ENCODE measurements at places on chromosomes 16 and 17.
A peak's percentile ranks its signal among the peaks of the same experiment; 100 is the strongest.

- DNase-seq: peak; percentile 98
Observed at GRCh38 chr16:77289331-77289809, 90.2 kb downstream of the SYCE1L start.

DNA sequence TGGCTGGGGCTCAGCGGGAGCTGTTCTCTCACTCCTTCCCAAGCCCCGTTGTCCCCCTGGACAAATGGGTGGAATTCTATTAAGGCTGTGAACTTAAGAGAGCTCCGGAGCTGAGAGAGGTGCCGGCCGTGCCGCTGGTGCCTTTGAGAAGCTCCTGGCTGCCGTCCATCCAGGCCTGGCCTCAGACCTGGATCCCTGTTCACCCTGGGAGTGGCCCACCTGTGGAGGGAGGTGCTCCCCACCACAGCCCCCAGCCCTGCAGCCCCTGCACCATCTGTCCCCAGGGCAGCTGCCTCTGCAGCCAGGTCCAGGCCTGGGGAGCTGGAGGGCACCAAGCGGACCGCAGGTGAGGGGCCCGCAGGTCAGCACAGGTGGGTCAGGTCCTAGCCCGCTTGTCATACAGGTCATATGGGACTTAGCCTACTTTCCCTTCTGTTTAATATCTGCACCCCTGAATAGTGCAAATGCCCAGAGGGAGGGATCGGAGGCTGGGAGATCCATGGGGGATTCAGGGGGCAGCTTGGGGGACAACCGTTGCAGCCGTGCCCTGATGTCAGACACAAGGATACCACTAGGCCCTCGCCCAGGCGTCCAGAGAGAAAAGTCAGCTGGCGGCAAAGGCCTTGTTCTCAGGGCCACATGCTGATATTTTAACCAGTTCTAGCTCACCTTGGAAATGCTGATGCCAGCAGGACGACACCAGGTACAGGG is 15.2 kb upstream of the METRNL start:
- DNase-seq: no peak

GRCh38 chr16:588639-588888 is 1.3 kb upstream of the RAB40C start:
- DNase-seq: peak; percentile 71

DNA sequence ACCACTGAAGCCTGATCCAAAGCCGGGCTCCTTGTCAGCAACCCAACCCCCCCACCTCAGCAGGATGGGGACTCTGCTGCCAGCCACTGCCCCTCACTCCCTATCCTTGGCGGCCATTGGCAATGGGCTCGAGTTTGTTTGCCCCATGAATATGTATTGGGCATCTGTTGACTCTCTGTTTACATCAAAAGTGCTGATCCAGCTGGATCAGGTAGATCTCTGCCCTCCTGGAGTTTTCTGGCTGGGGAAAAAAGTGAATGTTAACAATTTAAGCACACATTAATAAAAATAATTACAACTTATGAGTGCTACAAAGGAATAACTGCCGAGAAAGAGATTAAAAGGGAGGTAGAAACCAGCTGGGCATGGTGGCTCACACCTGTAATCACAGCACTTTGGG is 62.5 kb downstream of the ATP2C2 start:
- DNase-seq: no peak

DNA sequence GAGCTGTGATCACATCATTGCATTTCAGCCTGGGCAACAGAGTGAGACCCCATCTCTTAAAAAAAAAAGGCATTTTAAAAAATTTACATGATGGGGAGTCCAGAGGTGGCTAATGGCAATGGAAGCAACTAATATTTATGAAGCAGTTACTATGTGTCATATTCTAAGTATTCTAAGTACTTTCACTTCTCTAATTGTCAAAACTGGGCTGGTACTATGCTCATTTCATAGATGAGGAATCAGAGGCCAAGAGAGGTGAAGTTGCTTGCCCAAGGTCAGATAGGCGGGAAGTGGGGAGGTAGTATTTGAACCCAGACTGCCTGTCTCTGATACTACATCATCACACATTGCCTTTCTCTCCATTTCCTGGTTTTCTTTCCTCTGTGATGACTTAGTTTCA is 50.7 kb downstream of the SLC5A11 start:
- no peak for DNase-seq

DNA sequence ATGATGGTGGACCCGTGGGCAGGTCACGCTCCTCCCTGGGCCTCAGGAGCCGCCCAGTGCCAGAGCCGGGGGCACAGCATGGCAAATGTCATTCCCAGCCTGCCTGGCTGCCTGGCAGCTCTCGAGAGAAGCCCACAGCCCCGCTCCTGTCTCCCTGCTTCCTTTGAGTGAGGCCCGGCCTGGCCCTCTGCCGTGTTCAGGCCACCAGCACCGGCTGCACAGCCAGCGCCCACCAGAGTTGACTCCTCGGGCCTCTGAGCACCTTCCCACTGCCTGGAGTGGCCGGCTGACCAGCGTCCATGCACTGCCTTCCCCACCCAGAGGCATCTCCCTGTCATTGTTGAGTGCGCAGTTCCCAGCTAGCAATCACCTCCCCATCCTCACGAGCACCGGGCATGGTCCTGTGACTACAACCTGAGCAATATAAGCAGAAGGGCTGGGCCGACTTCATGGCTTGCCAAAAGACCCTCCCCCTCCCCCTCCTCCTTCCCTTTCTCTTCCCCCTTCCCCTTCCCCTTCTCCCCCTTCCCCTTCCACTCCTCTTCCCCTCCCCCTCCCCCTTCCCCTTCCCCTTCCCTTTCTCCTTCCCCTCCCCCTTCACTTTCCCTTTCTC is 11.9 kb upstream of the SLC38A10 start:
- no peak for DNase-seq

GRCh38 chr17:6688944-6689343 is 24.2 kb downstream of the SLC13A5 start:
- DNase-seq: no peak

DNA sequence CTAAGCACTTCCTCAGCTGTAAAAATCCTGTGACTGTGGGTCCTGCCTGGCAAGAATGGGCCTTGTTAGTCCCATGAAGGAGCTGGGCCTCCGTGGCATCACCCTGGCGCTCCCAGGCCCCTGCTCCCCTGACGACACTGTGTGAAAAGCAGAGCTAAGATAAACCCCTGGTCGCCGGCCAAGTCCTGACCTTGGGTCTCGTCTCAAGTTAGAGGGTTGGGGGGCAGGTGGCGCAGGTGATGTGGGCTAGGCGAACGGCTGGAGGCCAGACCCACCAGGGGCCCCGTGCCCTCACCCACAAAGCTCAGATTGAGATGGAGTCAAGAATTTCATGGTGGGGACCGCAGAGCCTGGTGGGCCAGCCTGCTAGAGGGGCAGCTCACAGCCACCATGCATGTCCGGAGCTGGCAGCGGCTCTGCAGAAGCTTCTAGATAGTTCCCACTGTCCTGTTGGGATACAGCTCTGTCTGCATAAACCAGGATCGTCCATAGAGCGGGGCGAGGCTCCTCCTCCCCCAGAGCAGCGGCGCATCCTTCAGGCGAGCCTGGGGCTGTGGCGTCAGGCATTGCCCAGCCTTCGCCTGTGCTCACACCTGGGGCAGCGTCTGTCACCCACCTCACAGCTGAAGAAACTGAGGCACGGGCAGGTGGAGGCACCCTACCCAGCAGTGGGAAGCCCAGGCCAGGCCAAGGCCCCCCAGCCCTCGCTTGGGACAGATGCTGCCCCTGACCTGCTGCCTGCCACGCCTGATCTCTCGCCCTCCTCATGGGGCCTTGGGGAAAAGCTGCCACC is 12.0 kb downstream of the CYBC1 start:
- no peak for DNase-seq

DNA sequence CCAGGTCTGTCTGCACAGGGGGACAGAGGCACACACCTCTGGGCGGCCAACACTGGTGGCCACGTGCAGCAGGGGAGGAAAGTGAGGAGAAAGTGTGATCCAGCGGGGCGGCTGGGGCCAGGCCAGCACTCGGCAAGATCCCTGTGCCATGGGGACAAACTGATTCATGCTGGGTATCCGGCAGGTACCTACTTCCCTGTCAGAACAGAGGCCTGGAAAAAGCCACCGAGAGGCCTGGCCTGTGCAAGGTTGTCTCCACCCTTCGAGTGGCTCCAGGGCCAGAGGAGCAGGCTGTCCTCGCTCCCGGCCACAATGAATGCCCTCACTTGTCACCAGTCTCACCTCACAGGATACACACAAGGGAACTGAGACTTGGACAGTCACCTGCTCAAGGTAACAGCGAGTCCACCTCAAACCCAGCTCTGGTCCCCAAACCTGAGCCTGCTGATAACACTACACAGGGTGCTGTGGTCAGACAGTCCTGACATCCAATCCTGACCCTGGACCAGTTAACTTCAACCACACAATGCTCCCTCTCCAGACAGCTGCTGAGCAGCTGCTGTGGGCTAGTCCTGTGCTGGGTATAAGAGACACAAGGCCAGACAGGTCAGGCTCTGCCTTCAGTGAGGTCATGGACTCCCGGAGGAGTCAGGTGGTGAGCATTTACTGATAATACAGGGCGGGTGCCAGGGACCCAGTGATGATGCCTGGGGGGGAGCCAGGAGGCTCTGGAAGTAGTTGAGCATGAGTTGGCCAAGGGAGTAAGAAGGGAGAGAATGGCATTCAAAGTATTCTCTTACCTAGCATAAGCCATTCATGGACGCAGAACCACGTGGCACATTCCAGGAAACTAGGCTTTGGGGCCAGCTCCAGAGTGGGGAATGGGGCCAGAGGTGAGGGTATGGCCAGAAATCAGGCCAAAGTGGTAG is 53.0 kb downstream of the VAC14 start:
- peak; percentile 70 for DNase-seq

GRCh38 chr16:69463876-69464275 is 39.5 kb downstream of the CYB5B start:
- DNase-seq: no peak

DNA sequence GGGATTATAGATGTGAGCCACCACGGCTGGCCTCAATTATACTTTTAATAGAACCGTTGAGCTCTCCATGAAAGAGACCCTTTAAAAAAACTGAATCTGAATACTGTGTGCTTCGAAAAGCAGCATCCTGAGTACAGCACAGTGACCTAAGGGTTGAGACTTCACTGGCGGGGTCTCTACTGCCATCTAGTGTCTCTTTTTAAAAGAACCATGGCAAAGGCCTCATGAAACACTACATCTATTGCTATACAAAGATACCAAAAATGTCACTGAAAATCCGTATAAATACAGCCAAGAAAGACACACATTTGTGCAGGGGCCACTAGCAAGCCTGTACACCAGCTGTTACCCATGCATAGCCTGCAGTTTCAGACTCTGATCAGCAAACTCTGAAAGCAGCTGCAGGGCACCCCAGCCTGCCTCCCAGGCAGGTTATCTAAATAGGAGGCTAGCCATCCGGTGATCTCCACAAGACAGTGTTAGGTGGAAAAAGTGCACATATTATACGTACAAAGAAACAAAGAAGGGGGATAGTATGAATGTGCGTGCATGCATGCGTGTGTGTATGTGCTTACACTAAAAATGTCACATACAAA is 35.3 kb downstream of the NPLOC4 start:
- peak; percentile 69 for DNase-seq

DNA sequence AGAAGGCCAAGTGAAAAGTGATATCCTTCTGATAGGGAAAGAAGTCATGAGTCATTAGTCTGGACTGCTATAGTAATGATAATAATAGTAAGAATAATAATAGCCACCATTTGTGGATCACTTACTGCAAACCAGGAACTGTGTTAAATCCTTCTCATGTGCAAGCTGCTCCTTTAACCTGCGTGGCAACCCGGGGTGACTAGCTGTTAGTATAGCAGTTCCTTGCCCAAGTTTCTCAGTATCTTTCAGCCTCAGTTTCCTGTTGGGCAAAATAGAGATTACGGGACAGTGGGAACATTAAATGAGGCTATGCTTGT is 129.5 kb downstream of the CDH13 start:
- no peak for DNase-seq

- no peak for DNase-seq
Observed at GRCh38 chr16:88940862-88941817, 35.9 kb downstream of the CBFA2T3 start.

GRCh38 chr17:19250421-19251173 is 13.4 kb downstream of the EPN2 start:
- no peak for DNase-seq

GRCh38 chr17:63369233-63369632 is 76.9 kb downstream of the CYB561 start:
- peak; percentile 39 for DNase-seq

DNA sequence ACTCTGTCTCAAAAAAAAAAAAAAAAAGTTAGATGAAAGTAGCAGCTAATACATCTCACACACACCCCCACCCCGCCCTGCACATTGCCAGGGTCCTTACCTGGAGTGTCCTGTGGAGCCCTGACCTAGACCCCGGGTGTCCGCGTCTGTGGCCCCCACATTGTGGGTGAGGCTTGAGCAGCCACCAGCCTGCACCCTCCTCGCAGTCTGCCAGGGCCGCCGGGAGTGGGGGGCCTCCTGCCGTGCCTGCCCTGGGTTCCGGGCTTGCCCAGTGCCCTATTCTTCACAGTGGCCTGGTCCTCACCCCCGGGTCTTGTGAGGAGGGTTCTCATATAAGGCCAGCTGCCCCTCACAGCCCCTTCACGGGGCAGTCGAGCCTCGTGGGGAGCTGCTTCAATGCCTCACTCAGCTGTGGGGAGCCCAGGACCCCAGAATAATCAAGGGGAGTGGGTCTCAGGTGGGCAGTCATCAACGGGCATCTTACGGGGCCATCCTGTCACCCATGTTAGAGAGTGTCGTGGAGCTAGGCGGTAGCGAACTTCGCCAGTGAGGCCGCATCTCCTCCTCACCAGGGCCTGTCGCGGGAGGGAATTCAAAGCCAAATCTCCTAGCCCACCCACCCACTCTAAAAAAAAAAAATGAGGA is 85.9 kb upstream of the CHMP6 start:
- DNase-seq: no peak

DNA sequence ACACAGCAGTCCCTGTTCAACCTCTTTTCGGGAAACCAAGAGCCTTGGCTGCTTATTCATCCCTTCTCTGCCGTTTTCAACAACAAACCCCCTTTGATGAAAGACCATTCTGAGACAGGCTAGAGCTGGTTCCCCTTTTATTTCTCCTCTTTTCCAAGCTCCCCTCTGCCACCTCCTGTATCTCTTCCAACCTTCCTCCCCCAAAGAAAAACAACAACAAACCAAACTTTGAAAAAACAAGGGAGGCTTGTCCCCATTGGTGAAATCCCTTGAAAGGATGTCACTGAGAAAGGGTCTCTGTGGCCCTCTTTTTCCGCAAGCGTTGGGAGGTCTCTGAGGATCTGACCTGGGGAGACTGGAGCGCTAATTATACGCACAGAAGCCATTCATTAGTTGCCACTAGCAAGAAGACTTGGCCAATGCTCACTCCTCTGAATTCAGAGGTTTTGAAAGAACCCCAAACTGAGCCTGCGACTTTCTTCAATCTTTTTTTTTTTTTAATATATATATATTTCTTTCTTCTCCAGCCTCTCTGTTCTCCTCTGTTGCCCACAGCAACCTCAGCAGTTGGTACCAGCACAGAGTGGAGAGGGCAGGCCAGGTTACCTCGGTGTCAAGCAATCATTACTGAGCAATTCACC is 101.4 kb downstream of the PITPNC1 start:
- no peak for DNase-seq

GRCh38 chr16:87664792-87665191 is 62.5 kb downstream of the JPH3 start:
- no peak for DNase-seq

GRCh38 chr17:7113273-7114071 is 1.1 kb downstream of the ASGR2 start:
- DNase-seq: no peak
